ENCODE measurements at places on chromosomes 1 and 21. TPM values are rescaled to one million over a fixed set of nuclear protein-coding genes. Genes with fewer than 3 reads are reported as not detected.

The SHISAL2A gene
- total RNA-seq, result 0.11 TPM

The COL18A1 gene
- 52.6 TPM for total RNA-seq

The ADAMTS5 gene
- under 0.01 TPM for total RNA-seq

The CRTC2 gene
- 6.7 TPM for total RNA-seq

The UBIAD1 gene
- total RNA-seq, result 17.7 TPM

GRCh38 chr1:2982615-2983318 is 38.5 kb upstream of the ACTRT2 start:
- no peak for DNase-seq

- DNase-seq, result no peak
These were observed 5.0 kb upstream of the TMEM200B start for GRCh38 chr1:29128739-29129138.

GRCh38 chr1:229272164-229273158 is 1.6 kb downstream of the RAB4A start:
- DNase-seq, result no peak

DNA sequence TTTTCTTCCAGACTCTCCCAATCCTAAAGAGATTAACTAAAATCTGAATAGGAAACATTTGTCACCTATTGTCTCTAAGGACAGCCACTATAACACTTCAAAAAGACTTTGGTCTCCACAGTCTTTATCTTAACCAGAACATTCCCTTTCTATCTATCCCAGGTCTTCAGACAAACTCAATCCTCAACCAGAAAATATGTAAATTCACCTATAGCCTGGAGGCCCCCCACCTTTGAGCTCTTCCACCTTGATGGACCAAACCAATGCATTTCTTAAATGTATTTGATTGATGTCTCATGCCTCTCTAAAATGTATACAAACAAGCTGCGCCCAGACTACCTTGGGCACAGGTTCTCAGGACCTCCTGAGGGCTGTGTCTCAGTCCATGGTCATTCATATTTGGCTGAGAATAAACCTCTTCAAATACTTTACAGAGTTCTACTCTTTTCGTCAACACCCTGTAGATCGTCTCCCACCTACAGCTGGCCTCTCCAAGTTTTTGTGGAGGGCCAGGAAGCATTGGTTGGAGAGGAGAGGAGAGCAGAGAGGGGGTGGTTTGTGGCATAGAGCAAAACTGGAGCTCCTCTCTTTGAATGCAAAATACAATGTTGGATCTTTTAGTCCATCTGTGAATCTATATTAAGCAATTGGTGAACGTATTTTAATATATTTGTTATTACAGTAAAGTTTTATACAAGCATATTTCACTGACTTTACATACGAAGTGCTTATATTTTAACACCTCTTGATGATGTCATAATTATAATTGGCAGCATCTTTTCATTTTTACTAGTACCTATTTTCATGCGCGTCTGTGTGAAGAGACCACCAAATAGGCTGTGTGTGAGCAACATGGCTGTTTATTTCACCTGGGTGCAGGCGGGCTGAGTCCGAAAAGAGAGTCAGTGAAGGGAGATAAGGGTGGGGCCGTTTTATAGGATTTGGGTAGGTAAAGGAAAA is 230.7 kb upstream of the DUSP10 start:
- DNase-seq, result no peak

DNA sequence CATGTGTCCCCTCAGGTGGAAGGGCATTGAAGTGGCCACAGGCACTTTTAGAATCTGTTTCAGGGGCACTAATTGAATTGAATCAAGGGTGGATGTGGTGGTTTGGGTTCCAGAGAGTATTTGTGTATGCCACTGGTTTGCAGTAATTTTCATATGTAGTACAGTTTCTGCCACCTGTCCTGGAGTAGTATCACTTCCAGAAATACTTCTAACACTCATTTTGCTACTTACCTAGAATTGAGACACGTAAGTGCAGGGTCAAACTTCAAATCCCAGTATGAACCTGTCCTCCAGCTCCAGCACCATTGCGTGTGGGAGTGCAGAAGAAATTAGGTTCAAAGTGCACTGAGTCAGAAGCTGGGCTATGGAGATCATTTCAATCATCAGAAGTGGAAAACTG is 26.8 kb downstream of the RSPH1 start:
- DNase-seq, result no peak

DNA sequence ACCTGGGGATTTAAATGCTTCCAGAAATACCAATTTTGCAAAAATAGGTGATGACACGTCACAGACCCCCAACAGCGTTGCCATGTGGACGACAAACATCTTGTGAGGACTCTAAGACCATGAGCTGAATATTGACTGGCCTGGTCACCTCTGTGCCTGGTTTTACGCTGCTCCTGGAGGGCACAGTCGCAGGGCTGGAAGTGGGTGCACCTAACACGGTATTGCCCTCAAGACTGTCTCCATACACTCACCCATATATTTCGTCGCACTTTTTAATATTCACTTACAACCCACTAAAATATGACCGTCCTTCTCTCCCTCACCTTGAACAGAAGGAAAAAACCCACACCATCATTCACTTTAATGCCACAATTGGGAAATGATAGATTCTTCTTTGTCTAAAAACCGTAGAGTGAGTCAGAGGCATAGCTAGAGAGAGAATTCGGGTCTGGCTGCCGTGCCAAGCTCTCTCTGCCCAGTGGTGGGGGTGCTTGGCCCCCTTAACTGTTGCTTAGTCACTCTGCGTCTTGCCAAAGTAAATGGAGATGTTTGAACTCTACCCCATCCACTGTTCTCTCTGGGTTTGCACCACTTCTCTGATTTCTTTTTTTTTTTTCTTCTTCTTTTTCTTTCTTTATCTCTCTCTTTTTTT is 40.8 kb upstream of the UTS2 start:
- no peak for DNase-seq

DNA sequence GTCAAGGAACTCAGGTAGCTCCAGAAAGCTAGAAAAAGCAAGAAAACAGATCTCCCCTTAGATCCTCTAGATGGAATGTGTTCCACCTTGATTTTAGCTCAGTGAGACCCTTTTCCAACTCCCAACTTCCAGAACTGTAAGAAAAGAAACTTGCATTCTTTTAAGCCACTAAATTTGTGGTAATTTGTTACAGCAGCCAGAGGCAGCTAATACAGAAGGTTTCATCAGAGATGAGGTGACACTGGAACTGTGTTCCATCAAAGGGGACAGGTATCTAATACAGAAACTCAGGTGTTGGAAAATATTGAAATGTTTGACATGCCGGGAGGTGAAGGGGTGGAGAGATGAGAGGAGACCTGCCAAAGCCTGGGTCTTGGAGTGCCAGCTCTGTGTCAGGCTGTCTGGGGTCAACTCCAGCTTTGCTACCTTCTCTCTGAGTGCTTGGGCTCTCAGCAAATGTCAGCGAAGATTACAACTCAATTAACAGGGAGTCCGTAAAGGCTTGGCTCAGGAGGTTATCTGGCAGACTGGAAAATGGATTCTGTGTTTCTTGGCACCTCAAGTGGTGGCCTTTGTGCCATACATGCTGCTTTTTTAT is 71.3 kb downstream of the PLPP3 start:
- no peak for DNase-seq

DNA sequence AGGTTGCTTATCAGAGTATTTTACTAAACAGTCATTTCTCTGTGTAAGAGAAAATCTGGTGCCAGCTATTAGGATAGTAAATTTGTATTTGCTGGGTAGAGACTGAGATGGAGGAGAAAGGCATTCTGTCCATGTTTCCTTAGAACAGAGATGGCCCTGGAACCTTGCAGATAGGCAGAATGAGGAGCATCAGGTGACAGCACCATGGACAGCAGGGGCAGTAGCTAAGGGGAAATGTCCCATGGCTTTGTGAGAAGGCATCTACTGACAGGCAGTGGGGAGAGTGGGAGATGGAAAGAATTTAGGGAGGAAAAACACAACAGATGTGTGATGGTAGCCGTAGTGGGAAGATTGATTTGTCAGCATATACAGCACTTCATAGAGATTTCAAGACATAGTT is 105.0 kb downstream of the PRRX1 start:
- peak; percentile 17 for DNase-seq

- no peak for DNase-seq
These were observed 215.2 kb downstream of the DISC1 start for GRCh38 chr1:231841616-231842344.

- no peak for DNase-seq
These were observed 343.6 kb upstream of the ESRRG start for GRCh38 chr1:217066794-217067193.

DNA sequence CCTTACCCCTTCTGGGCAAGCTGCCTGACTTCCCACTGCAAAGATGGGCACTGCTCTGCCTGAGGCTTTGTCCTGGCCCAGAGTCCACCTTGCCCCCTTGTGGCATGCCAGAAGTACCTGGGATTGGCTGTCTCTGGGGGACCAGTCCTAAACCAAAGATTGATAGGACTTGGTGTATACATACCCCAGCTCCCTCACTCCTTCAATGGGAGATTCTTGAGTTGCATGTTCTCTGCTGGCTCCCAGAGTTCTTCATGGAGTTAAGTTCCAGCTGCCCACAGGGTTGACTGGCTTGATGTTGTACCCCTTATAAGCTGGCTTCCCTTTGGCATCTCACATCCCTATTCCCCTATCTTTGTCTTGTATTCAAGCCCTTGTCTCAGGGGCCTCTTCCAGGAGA is 244.8 kb downstream of the GRIK3 start:
- DNase-seq, result no peak

- no peak for DNase-seq
These were observed 14.0 kb upstream of the UMODL1 start for GRCh38 chr21:42056996-42057689.

DNA sequence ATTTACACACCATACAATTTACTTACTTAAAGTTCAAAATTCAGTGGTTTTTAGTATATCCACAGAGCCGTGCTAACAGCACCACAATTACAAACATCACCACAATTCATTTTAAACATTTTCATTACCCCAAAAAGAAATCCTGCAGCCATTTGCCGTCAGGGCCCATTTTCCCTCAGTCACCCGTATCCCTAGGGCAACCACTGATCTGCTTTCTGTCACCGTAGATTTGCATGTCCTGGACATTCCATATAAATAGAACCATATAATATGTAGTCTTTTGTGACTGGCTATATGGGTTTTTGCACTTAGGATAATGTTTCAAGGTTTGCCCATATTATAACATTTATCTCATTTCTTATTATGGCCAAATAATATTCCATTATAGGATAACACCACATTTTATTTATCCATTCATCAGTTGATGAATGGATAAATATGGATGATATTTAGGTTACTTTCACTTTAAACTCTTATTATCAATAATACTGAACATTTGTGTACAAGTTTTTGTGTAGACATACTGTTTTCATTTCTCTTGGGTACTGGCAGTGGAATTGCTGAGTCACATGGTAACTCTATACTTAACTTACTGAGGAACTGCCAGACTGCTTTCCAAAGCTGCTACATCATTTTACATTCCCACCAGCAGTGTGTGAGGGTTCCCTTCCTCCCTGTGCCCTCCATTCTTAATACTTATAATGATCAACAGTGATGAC is 68.9 kb downstream of the ST3GAL3 start:
- DNase-seq, result no peak

- no peak for DNase-seq
These were observed 114.2 kb upstream of the ATP1A1 start for GRCh38 chr1:116258668-116259419.

GRCh38 chr1:67005068-67005467 is 48.9 kb downstream of the SLC35D1 start:
- DNase-seq, result no peak

GRCh38 chr1:219271818-219272535 is 98.3 kb downstream of the LYPLAL1 start:
- DNase-seq, result no peak

GRCh38 chr1:78334114-78334513 is 156.7 kb upstream of the PTGFR start:
- DNase-seq, result no peak

DNA sequence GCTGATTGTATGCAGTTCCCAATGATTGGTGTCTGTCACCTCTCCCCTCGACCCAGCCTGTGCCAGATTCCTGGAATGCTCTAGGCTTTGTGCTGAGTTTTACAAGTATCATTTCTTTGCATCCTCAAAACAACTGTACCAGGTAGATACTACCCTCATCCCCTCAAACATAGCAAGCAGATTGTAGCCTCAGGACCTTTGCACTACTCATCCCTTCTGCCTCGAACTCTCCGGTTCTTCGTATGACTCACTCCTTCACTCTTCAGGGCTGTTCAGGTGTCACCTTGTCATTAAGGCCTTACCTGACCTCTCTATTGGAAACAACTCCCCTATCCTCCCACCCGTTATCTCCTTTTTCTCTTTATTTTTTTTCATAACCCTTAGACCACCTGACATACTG is 8.0 kb downstream of the KCNC4 start:
- no peak for DNase-seq

DNA sequence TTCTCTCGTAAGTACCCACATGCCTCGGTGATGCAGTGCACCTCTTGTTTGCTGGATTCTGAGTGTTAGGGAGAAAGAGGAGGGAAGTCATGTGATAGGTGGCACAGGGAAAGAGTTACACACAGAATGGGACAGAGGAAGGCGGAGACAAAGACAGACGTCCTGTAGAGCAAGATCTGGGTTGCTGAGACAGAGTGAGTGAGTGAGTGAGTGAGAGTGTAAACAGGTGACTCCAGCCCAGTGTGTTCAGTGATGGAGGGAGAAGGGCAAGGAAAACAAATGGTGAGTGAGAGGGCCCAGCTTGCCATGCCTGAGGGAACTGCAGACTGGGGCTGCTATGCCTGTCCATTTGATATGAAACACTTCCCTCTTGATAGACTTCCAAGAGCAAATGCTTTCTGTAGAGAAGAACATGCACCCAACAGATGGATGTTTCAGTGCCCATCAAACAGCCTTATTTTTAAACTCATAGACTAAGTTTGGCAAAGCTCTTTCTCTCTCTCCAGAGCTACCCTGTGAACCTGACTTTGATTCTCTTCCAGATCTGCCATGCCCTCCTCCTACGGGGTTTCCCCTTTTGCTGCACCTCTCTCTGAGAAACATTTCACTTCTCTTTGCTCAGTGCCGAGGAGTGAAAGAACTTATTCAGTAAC is 209.9 kb upstream of the COA6 start:
- DNase-seq, result no peak

All from neural progenitor cell (in vitro differentiated cells).